Activated naive CD8-positive, alpha-beta T cell treated with anti-CD3 and anti-CD28 coated beads, Interleukin-2, amount 10 ng/mL, durations not matched to agents 7 days and 5 days (primary cell): ENCODE measurements at places on chromosomes 16 and 17. TPM values are rescaled to one million over a fixed set of nuclear protein-coding genes. Genes with fewer than 3 reads are reported as not detected.

The ETV4 gene
- 1.6 TPM for total RNA-seq

The MYOCD gene
- not detected for total RNA-seq

The CD79B gene
- total RNA-seq: 17.0 TPM

The CD300LB gene
- not detected for total RNA-seq

The KCNH6 gene
- total RNA-seq: not detected

The NPIPA3 gene
- total RNA-seq: 1.5 TPM

The KRT14 gene
- not detected for total RNA-seq

The PTGES3L gene
- 0.28 TPM for total RNA-seq

The ADAD2 gene
- not detected for total RNA-seq

The PSMD11 gene
- total RNA-seq: 75.1 TPM

The TEKT1 gene
- total RNA-seq: not detected

The KRTAP9-2 gene
- total RNA-seq: not detected

The APOBR gene
- total RNA-seq: 23.9 TPM

The CLEC10A gene
- 0.45 TPM for total RNA-seq

The CTCF gene
- 69.9 TPM for total RNA-seq

The SPNS2 gene
- 6.7 TPM for total RNA-seq

The CCL7 gene
- total RNA-seq: not detected

The CTRL gene
- 7.2 TPM for total RNA-seq

The GSG1L gene
- not detected for total RNA-seq

The CNGB1 gene
- total RNA-seq: not detected

The KRT16 gene
- not detected for total RNA-seq

The CNTROB gene
- 62.7 TPM for total RNA-seq

The CTRB2 gene
- not detected for total RNA-seq

The RNF112 gene
- total RNA-seq: 1.2 TPM

The NEUROD2 gene
- total RNA-seq: not detected

The PPL gene
- total RNA-seq: not detected

The OTOA gene
- total RNA-seq: 0.17 TPM

The CA7 gene
- not detected for total RNA-seq

The FBXW10 gene
- not detected for total RNA-seq

The EXOC3L1 gene
- not detected for total RNA-seq

The EVPLL gene
- total RNA-seq: not detected

The STH gene
- total RNA-seq: not detected

The SLFN12 gene
- total RNA-seq: 21.9 TPM

The ST6GALNAC2 gene
- total RNA-seq: 3.4 TPM

The CALB2 gene
- not detected for total RNA-seq

The MYL4 gene
- not detected for total RNA-seq

The GUCY2D gene
- total RNA-seq: not detected

The LITAF gene
- total RNA-seq: 109 TPM
